Upper lobe of right lung (tissue), 1 donor: ENCODE measurements at places on chromosomes 12 and 14. TPM values are rescaled to one million over a fixed set of nuclear protein-coding genes. Genes with fewer than 3 reads are reported as not detected.
A peak's percentile ranks its signal among the peaks of the same experiment; 100 is the strongest.

The FAM90A1 gene
- 0.43 TPM for total RNA-seq

The GYS2 gene
- not detected for total RNA-seq

- H3K27ac ChIP-seq, result peak overlapping the region; percentile 1
These were observed 37.2 kb downstream of the LRP6 start for GRCh38 chr12:12229556-12230092.

DNA sequence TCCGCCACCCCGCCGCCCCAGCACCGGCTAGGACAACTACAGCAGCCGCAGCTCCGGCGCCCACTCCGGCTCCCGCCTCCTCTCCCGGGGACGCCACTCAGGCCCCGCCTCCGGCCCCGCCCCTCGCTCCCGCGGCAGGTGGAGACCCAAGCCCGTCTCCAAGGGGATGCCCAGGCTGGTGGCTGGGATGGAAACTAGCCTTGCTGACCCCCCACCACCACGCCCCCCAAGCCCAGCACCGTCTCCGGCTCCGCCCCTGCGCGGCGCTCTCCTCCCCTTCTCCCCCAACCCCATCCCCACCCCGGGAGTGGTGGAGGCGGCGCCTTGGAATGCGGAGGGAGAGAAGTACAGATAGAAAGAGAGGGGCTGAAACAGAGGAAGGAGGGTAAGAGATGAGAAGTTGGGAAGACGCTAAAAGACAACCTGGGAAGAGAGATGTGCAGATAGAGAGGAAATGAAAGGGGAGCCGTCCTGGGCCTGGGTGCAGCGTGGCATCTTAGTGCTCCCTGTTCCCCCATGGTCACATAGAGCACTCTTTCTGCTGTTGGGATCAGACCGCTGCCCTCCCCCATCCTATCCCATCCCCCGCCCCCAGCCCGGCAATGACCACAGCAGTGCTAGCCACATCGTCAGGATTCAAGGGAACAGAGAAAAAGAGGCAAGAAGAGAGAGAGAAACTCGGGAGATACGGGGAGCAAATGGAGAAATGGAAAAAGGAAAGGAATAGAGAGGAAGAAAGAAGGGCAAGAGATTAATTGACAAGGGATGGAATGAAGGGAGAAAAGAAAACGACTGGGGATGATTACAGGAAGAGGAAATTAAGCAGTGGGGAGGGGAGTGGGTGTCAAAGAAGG lies at the start of gene ITGA7:
Gene ITGA7 (minus strand): TSS at position 64 of the 854 bp plus-strand sequence. CDS start 222 bp downstream, outside the sequence.
- DNase-seq, result peak; percentile 84
- H3K36me3 ChIP-seq, result no peaks in the 10 kb centered on the region
- peak within 1 kb of the TSS; percentile 64 for H3K4me3 ChIP-seq
- H3K4me1 ChIP-seq, result peaks cover 17% of the 10 kb centered on the region
- no peak within 1 kb of the TSS for H3K27ac ChIP-seq

DNA sequence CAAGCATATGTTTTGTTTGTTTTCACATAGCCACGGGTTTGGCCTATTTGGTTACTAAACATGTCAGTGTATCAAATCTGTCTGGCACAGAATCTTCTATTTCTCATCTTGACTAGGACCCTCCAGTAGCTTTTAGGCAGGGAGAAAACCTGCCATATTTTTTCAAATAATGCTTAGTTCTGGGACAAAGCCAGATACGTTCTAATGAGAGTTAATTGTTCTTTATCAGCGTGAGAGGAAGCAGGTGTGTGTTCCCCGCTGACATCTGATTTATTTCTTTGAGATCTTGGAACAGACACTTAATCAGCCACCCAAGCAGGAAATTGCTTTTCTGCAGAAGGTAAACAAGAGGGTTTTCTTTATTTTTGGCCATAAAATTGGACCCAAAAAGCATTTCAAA lies 54.8 kb downstream of the GOLGA5 start:
- no peaks in the 10 kb centered on the region for H3K27me3 ChIP-seq
- no peaks in the 10 kb centered on the region for H3K36me3 ChIP-seq
- DNase-seq, result no peak
- no peak overlapping the region for H3K27ac ChIP-seq

GRCh38 chr14:86673523-86673969 lies 1143.6 kb downstream of the FLRT2 start:
- DNase-seq, result no peak
- H3K27me3 ChIP-seq, result no peaks in the 10 kb centered on the region
- H3K4me3 ChIP-seq, result no peak overlapping the region
- no peaks in the 10 kb centered on the region for H3K36me3 ChIP-seq
- no peak overlapping the region for H3K27ac ChIP-seq

- H3K36me3 ChIP-seq, result peaks cover 4% of the 10 kb centered on the region
- H3K27ac ChIP-seq, result no peak overlapping the region
- DNase-seq, result no peak
- no peak overlapping the region for H3K4me3 ChIP-seq
- H3K4me1 ChIP-seq, result no peaks in the 10 kb centered on the region
These were observed 78.7 kb downstream of the TXNDC16 start for GRCh38 chr14:52473557-52473956.
